ENCODE measurements at places on chromosomes 11 and 22.

DNA sequence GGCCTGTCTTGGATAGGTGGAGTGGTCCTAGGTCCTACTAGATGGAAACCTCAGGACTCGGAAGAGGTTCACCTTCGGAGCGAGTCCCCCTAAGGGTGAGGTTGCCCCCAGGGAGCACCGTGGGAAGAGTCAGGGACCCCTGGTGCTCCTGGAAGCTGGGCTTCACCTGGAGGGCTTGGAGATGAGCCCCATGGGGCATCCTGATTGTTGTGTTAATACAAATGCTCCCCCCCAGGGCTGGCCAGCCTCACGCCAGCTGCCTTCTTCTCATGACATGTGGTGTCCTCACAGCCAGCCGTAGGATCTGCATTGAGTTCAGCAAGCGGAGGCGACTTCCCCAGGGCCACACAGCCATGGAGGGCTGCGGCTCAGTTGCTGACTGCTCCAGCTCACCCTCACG is 1487.5 kb downstream of the BRD1 start:
- no peak for DNase-seq

DNA sequence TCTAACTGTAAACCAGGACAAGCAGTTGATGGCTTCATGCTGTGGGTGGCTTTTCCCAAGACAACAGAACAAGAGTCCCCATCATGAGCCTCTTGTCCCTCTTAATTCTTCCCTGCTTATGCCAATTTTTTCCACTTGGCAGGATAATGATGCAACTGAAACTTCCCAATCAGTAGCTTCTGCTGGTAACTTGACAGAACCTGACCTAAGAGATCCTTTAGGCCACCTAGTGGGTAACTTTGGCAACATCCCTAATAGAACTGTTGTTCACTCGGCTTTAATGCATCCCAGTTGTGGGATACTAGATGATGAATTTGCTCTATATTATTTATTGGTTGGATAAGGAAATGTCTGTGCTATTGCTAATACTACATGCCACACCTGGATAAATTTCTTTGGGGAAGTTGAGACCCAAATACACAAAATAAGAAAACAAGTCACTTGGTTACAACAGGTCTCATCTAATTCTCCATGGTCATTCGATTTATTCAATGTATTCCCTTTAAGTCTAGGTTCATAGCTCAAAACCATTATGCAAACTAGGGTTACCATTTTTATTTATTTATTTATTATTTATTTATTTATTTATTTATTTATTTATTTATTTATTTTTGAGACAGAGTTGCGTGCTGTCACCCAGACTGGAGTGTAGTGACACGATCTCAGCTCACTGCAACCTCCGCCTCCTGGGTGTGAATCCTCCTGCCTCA is 41.4 kb upstream of the NFAM1 start:
- DNase-seq: no peak

DNA sequence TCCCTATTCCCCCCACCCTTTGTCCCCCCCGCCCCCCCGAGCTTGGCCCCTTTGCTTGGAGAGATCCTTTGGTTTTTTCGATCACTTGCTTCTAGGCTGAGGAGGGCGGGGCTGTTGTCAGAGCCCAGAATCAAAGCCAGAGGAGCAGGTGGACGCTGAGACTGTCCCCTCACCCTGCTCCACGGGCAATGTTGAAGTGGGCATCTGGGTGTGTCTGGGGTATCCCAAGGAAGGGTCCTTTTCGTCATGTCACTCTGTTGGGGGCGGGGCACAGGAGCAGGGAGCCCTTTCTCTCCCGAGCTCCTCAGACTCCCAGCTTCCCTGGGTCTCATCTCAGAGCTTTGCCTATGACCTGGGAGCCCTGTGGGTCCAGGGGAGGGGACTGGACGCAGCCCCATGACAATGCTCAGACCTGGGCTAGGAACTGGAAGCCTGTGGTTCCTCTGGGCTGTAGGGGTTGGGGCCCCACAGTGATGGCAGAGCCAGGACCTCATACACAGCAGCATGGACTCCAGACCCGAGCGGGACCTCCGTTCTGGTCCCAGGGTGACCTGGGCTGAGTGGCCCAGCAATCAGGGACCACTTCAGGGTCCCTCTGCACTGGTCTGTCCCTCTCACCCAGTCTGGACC is 2.9 kb upstream of the APOBEC3A start:
- DNase-seq: no peak

DNA sequence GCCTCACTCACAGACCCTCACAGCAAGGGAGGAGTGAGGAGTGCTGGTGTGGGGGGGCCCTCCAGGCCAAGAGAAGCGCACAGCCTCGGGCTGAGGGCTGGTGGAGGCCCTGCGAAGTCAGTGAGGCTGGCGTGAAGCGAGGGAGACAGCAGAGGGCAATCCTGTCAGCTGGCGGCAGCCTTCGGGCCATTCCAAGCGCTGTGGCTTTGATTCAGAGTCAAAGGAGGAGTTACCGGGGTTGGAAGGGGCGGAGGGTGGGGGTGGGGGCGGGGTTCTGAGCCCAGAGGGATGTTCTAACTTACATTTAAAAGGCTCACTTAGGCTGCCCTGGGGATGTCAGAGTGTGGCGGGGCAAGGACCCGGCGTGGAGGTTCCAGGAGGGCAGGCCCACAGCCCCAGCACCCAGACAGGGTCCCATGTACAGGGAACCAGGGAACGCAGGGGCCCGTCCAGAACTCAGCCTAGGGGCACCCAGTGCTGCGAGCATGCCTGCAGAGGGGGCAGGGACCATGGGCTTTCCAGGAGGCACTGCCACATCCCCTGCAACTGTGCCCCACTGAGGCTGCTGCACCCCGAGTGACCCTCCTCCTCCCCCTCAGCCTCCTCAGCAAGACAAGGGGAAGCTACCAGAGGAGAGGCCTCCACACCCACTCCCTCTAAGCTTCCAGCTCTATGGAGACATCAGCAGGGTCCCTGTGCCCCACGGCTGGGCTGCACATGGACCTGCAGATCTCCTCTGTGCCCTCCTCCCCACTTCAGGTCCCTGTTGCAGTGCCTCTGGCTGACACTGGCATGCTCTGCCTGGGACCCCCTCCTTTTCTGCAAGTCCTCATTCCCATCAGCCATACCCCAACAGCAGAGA is 39.7 kb upstream of the TTLL12 start:
- DNase-seq: no peak

DNA sequence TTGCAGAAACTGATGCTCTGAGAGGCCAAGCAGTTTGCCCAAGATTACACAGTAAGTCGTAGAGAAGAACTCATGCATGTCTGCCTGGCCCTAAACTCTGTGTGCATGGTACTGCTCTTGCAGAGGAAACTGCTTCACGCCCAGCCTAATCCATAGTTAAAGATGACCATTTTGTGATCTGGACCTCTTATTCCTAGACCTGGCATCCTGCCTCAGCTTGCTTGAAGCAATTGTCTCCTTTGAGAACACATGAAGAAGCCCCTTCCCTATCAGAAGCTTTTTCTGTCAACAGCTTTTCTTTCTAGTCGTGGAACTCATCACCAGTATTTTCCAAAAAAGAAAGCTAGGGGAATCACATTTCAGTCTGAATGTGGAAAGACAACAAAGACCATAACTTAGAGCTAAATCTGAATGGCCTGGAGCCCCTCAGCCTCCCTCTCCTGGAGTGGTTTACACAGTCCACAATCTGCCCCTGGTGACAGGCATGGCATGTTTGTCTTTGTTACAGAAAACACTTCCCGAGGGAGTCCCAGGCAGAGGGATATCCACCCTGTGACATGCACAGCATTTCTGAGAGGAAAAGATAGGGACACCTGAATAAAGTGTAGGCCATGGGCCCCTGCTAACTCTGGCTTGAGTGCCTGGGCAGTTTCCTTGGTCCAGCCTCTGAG is 2.9 kb upstream of the FZD4 start:
- DNase-seq: no peak

GRCh38 chr11:73374151-73374550 is 2.0 kb upstream of the RELT start:
- no peak for DNase-seq

DNA sequence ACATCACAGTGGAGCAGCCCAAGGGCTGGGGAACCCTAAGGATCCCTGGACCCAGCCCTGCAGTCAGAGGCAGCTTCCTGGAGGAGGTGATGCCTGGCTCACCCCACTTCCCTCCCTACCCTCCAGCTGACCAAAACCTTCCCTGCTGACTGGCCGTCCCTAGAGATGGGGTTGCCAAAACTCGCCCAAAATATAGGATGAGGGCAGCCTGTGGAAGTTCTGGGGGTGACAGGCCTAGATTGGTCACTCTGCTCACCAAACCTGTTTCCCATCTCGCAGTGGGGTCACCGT is 35.0 kb upstream of the PPARA start:
- no peak for DNase-seq
